Left lung (tissue), 14 donors: ENCODE measurements at places on chromosomes 7 and 10.

GRCh38 chr7:91668217-91668616, 212.3 kb downstream of the MTERF1 start:
- no peak for DNase-seq

GRCh38 chr10:66805612-66806011, 120.2 kb upstream of the LRRTM3 start:
- DNase-seq: no peak

DNA sequence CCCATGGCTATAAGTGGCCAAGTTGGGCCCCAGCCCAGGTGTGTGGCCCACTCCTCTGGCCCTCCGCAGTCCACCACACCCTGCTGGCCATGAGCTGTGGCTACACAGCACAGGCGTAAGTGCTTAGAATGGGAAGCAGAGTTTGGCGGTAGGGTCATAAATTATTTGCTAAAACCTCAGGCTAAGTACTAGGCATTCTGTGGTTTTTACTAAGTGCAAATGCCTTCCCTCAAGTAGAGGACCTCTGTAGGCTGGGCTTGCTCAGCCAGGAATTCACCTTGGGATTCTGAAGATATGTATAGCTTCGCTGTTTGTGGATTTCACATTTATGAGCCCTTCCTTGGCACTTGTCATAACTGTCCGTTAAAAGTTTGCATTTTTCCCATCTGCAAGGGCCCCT, 44.8 kb upstream of the LOXL4 start:
- no peak for DNase-seq

DNA sequence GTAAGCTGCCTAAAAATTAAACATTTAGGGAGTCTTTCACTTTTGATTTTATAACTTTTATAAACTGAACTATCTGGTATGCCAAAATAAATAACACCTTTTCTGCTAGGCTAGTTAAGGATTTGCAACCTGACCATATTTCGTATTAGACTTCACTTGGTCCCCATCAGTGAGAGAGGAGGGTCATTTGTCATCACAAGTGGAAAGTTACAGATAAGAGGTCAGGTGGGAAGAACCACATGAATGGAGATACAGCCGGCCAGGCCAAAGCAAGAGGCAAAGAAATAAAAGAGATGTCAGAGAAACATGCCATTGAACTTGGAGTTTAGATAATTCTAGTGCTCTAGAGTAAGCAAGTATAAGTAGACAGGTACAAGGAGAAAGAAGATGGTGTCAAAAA, 44.5 kb upstream of the STMP1 start:
- DNase-seq: no peak

GRCh38 chr7:114297121-114297520, 117.5 kb upstream of the FOXP2 start:
- no peak for DNase-seq

DNA sequence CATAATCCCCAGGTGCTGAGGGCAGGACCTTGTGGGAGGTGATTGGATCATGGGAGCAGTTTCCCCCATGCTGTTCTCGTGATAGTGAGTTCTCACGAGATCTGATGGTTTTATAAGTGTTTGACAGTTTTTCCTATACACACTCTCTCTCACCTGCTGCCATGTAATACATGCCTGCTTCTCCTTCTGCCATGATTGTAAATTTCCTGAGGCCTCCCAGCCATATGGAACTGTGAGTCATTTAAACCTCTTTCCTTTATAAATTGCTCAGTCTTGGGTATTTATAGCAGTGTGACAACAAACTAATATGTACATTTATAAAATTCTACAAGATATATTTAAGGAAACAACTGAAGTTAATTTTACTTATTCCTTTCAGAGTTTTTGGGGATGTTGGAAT, 170.8 kb upstream of the BET1 start:
- DNase-seq: no peak

DNA sequence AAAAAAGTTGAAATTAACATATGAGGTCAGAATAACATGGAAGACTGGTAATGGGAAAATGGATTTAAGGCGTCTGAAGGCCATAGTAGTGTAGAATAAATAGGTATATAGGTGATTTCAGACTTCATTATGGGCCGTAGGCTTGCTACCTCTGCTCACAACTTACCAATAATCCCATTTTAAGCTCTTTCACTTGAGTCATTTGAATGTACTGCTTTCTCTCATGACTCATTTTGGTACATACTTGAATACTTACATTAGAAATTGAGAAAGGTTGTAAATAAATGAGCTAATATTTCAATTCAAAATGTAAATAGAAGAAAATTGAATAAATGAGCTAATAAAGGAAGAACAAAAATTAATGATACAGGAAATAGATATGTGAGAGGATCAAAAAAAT, 42.2 kb upstream of the NEUROD6 start:
- DNase-seq: no peak

GRCh38 chr7:36062154-36062815, 90.8 kb upstream of the EEPD1 start:
- DNase-seq: no peak

GRCh38 chr7:29865526-29865925, 59.2 kb downstream of the WIPF3 start:
- DNase-seq: no peak

- no peak for DNase-seq
Observed at GRCh38 chr10:123587110-123587509, 79.0 kb upstream of the GPR26 start.

- no peak for DNase-seq
Observed at GRCh38 chr10:115861455-115861854, 411.6 kb downstream of the GFRA1 start.

- DNase-seq: no peak
Observed at GRCh38 chr10:16425449-16425848, 11.4 kb upstream of the PTER start.

- no peak for DNase-seq
Observed at GRCh38 chr7:55515569-55516279, 56.6 kb downstream of the VOPP1 start.
